ENCODE measurements at places on chromosomes 2 and 18.

GRCh38 chr2:156021146-156022040 is 311.1 kb downstream of the NR4A2 start:
- no peak for DNase-seq

- no peak for DNase-seq
These were observed 145.9 kb upstream of the LHCGR start for GRCh38 chr2:48901416-48901815.

DNA sequence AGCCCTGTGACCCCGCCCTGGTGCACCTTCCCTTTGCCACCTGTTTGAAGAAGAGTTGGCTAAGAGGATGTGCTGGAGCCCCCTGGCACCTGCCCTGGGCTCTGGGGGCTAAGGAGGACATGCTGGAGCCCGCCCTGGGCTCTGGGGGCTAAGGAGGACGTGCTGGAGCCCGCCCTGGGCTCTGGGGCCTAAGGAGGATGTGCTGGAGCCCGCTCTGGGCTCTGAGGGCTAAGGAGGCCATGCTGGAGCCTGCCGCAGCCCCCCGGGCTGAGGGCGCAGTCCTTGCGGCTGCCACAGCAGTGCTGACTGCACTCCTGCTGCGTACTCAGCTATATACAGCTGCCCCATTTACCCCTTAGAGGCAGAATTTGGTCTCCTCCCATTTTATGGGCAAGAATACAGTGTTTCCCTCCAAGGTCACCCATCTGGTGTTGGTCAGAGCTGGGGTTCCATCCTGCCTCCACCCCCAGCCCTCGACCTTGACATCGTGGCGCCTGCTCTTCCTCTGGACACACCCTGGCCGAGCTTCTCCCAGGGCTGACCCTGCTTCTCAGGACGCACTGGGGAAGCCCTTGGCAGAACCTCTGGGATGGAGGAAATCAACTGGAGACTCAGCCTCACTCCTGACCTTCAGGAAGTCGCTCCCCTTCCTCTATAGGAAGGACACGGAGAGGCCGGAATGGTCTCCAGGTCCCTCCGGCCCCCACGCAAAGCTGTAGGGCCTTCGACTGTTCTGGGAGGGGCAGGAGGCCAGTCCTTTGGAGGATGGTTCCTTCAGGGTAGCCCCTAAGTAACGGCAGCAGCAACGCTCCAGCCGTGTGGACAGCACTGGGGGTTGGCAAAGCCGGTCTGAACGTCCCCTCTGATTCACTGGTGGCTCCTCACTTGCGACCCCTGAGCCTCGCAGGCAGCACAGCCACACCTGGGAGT is 65.0 kb upstream of the HPCAL1 start:
- DNase-seq: no peak

DNA sequence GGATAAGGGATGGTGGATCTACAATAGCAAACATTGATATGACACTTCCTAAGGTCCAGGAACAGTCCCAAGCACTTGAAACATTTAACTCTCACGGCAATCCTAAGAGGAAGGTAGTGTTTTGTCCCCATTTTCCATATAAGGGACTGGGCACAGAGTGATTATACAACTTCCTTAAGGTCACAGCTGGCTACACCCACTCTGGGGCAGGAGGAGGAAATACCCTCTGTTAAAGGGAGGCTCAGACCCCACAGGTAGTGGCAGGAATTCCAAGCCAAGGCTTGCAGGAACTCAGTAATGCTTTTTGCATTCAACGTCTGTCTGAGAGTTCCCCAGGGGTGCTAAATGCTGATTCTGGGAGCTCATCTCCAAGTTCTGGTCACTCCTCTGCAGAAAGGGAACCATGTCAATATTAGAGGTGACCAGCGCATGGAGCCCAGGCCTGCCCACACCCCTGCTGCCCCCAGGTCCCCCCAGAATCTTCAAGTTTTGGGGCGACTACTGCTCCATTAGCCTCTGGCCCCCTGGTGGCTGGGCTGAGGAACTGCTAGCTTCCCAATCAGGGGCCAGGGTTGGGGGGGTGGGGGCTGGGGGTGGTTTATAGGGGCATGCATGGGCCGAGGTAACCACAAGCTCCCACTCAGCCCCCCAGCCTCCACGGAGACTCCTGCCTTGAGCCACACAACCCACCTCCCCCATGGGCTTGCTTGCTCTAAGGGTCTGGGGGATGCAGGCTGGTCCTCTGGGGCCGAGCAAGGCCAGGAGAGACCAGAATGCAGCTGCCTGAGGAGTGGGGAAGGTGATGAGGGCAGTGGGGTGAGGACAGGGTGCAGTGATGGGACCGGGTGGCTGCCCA is 11.1 kb downstream of the OBSL1 start:
- DNase-seq: no peak

DNA sequence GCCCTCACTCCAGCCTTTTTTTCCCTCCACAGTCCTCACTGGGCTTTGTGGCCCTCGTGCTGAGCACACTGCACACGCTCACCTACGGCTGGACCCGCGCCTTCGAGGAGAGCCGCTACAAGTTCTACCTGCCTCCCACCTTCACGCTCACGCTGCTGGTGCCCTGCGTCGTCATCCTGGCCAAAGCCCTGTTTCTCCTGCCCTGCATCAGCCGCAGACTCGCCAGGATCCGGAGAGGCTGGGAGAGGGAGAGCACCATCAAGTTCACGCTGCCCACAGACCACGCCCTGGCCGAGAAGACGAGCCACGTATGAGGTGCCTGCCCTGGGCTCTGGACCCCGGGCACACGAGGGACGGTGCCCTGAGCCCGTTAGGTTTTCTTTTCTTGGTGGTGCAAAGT is 39.4 kb downstream of the STEAP3 start:
- no peak for DNase-seq

GRCh38 chr2:120861191-120861575 is 125.5 kb downstream of the GLI2 start:
- DNase-seq: no peak

GRCh38 chr18:58227361-58227930 is 183.4 kb downstream of the NEDD4L start:
- DNase-seq: no peak

- no peak for DNase-seq
These were observed 136.9 kb downstream of the SEPTIN10 start for GRCh38 chr2:109476641-109477441.

DNA sequence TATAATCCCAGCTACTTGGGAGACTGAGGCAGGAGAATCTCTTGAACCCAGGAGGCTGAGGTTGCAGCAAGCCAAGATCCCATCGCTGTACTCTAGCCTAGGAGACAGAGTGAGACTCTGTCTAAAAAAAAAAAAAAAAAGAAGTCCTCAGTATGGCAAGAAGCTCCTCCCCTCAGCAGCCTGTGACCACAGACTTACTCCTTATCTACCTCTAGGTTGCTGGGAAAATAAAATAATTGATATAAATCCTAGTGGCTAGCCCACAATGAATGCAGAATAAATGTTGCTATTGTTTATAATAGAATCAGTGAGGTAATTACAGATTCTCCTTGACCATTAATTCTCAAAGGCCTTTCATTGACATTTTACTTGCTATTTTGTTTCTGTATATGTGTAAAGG is 70.6 kb downstream of the IRS1 start:
- no peak for DNase-seq

- DNase-seq: peak; percentile 79
These were observed 3.2 kb upstream of the DDX1 start for GRCh38 chr2:15588329-15588919.

GRCh38 chr18:7586379-7586778 is 19.3 kb downstream of the PTPRM start:
- DNase-seq: no peak

DNA sequence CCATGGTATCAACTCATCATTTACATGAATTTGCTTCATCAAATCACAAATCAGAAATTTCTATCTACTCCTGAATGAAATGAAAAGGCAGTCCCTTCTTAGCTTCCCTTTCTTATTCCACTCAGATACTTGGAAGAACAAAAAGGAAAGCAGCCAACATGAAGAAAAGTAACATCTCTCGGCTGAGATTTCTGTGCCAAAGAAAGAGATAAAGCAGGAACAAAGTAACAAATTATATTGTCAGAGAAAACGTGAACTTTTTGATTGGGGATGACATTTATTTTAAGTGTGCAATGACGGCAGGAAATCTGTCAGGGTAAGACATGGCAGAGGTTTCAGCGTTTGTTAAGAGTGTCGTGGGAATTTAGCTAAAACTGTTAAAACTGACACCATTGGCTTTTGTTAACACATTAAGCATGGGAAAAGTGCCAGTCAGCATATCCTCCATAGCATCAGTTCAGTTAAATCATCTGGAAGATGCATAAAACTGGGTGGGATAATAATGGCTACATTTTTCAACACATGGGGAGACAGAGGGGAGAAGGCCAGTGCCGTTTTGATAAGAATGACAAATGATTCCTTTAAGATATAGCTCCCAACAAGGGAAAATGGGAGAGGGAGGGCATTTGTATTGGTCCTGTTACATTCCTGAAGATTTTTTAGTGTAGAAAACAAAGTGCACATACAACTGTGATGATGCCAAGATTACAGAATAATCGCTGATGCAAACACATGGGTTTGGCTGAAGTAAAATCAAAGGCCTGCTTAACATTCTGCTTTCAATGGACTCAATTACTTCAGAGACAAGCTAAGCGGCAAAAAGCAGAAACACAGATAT is 211.6 kb downstream of the ZNF521 start:
- DNase-seq: no peak

DNA sequence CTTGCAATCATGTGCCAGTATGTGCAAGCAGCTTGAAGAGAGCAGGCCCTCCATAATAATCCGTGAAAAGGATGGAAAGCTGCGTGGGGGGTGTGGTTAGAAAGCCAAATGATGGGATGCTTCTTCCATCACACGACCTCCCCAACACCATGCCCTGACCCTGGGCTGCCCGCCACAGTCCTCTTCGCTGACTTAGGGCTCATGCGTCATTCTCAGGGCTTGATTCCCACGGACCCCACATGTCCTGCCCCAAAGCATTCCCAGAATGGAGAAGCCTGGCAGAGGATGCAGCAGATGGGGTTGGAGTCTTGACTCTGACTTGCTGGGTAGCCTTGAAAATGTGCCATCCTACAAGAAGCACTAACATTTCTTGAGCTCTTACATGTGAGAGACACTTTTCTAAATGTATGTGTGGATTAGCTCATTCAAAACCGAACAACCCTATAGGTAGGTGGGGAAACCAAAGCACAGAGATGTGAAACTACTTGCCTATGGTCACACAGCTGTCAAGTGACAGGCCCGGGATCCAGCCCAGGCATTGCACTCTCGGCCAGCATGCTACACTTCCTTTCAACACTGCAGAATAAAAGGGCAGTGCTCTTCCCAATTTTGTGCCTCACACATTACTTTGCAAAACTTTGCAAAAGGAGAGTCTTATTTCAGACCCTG is 3.7 kb downstream of the TNS1 start:
- no peak for DNase-seq

GRCh38 chr2:85303780-85304531 is 23.8 kb downstream of the TGOLN2 start:
- DNase-seq: no peak

GRCh38 chr2:158495175-158495574 is 38.4 kb downstream of the PKP4 start:
- DNase-seq: no peak

GRCh38 chr2:64853894-64854293 is 135.3 kb upstream of the SLC1A4 start:
- no peak for DNase-seq

GRCh38 chr18:63120620-63121019 is 198.9 kb downstream of the BCL2 start:
- DNase-seq: no peak

- no peak for DNase-seq
These were observed 252.1 kb upstream of the COPS8 start for GRCh38 chr2:236833501-236834073.

GRCh38 chr2:208072250-208072892 is 47.0 kb upstream of the PLEKHM3 start:
- peak; percentile 59 for DNase-seq

DNA sequence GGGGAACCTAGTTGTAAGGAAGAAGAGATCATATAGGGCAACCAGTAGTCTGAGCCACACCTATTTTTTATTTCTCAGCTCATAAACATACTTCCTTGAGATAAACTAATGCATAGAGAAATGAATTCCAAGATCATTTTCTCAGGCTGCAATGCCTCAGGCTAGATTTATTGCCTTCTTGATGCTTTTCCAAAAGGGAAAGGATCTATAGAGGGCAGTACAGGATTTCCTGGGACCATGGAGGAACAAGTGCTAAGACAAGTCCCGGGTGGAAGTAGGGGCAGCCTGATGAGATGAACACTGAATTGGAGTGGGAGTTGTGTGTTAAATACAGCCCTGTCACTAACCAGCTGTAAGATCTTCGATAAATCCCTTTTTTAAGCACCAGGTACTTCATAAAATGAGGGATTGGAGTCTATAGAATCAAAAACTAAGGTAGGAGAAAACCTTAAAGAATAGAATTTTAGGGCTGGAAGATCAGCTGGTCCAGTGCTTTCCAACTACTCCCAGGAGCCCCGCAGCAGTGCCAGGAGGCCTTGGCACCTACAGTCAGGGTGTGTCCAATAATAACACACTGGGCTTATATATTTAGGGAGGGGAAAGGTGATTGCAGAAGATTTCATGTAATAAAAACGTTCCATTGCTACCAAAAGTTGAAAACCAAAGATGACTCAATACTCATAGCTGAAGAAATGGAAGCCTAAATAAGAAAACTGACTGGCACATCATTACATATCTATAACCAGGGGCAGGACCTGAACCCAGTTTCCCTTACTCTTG is 58.1 kb downstream of the SERTAD2 start:
- no peak for DNase-seq

DNA sequence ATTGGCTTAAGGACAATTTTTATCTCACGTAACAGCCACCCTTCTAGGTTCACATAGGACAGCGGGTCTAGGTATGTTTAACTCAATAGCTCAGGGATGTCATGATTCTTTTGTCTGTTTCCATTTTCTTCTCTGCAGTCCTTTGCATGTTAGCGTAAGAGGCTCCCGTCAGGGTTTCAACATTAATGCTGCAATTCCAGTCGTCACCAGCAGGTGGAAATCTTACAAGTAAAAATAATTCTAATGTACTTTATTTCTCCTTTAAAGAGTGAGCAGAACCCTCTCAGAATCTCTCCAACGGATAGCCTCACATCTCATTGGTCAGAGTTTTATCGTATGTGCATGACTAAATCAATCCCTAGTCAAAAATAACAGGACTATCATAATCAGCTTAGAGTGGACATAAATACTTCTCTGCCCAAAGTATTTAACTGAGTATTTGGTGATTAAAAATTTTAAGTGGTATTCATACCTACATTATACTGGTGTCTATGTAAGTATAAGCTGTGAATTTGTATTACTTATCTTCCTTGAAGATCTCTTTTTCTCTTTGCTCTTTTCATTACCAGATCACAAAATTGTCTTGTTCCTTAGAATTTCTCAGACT is 487.2 kb upstream of the GCFC2 start:
- DNase-seq: peak; percentile 3

DNA sequence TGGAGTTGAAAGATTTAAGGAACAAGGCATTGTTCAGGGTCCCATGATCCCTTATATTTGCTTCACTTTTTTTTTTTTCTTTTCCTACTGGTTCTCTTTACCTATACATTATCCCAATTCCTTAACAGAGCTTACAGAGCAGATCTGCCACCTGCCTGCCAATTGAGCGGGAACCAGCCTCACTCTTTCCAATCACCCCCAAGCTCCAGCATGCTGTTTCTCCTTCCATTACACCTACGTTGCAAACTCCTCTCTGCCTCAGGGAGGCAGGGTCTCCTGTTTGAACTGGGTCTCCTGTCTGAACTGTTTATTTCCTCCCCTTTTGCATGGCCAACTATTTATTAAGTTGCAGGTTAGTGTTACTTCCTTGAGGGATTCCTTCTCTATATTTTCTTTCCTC is 77.2 kb upstream of the SLC38A11 start:
- no peak for DNase-seq

GRCh38 chr2:43824951-43825493 is 13.6 kb downstream of the ABCG5 start:
- no peak for DNase-seq

Measured in NCI-H1694 (cell line).